Peyer's patch (tissue), 4 donors: ENCODE measurements at places on chromosomes 13 and 19.

- no peak for DNase-seq
Observed at GRCh38 chr19:27890696-27891095, 1322.3 kb downstream of the UQCRFS1 start.

DNA sequence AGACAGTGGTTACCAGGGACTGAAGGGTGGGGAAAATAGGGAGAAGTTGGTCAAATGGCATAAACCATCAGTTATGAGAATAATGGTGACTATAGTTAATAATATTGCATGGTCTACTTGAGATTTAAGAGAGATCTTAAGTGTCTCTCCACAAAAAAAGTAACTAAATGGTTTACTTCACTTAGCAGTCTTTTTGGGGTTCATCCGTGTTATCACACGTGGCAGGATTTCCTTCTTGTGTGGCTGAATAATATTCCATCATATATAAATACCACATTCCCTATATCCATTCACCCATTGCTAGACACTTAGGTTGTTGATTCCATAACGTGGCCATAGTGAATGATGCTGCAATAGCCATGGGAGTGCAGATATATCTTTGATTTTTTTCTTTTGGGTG, 967.0 kb downstream of the UQCRFS1 start:
- no peak for DNase-seq

DNA sequence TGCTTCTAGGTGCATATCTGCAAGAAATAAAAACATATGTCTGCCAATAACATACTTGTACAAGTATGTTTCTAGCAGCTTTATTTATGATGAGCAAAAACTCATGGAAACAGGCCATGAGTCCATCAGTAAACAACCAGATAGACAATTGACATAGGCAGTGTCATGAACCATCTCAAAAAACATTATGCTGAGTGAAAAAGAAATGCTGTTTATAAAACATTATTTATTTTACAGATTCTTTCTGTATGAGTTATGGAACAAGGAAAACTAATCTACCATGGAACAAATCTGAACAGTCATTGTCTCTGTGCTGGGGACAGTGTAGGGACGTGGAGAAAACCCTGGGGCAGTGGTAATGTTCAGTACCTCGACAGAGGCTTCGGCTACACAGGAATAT, 283.9 kb downstream of the UQCRFS1 start:
- DNase-seq, result no peak

GRCh38 chr19:18961767-18962620, 21.0 kb upstream of the HOMER3 start:
- no peak for DNase-seq

GRCh38 chr13:108070925-108071324, 144.4 kb downstream of the LIG4 start:
- no peak for DNase-seq

GRCh38 chr19:24054044-24054935, 32.7 kb upstream of the ZNF254 start:
- no peak for DNase-seq

- DNase-seq, result no peak
Observed at GRCh38 chr19:339262-339887, 5.2 kb downstream of the MIER2 start.

DNA sequence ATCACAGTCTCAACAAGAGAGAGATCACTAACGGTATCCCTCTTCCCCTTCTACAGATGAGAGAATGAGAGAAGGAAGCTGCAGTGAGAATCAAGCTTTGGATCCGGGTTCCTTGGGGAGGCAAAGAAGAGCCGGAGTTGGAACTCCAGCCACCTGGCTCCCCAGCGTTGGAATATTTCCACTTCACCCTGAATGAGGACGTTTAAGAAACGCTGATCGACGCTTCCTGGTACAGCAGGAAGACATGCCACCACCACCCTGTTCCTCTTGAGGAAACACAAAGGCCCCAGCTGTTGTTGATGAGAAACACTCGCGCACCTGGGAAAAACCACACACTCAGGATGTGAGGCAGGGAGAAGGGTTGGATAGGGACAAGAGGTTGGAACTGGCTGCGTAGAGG, 11.3 kb upstream of the CACNG8 start:
- no peak for DNase-seq

- DNase-seq, result no peak
Observed at GRCh38 chr19:6421075-6422014, 3.3 kb downstream of the KHSRP start.

DNA sequence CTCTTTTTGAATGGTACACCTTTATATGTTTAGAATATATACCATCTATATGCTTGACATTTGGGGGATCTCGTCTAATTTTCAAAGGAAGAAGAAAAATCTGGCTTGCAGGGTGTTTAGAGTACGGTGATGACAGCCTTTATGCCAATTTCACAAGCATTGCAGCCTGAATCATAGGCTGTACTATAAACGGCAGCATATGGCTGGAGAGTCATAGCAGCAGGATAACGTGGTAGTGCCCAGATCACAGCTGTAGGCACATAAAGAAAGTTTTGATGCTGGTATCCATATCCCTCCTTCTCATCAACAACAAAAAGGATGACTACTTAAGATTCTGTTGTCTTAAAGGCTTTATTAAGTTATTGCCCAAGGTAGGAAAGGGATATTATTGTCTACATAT, 253.0 kb downstream of the PCDH9 start:
- no peak for DNase-seq

DNA sequence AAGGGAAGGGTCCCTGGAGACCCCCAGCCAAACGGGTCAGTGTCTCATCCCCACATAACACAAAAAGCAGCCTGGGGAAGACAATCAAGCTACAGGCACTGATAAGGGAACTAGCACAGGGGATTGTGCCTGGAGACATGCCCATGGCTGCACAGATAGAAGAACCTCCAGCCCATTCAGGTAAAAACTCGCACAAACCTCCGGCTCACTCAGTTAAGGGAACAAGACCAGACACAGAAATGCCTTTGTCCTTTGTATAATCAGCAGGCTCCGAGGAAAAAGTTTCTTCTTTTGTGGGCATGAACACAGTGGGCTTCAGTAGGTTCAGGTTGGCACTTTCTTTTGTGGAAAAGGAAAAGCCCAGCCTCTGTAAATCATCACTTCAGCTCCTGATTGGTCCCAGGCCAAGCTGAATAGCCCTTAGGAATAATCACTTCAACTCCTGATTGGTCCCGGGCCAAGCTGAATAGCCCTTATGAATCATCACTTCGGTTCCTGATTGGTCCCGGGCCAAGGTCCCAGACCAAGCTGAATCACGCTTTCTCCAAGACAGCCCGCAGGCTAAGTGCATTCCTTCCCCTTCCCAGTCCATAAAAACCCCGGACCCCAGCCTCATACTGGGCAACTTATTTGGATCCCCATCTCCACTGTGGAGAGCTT, 5.0 kb upstream of the ZNF230 start:
- DNase-seq, result no peak

DNA sequence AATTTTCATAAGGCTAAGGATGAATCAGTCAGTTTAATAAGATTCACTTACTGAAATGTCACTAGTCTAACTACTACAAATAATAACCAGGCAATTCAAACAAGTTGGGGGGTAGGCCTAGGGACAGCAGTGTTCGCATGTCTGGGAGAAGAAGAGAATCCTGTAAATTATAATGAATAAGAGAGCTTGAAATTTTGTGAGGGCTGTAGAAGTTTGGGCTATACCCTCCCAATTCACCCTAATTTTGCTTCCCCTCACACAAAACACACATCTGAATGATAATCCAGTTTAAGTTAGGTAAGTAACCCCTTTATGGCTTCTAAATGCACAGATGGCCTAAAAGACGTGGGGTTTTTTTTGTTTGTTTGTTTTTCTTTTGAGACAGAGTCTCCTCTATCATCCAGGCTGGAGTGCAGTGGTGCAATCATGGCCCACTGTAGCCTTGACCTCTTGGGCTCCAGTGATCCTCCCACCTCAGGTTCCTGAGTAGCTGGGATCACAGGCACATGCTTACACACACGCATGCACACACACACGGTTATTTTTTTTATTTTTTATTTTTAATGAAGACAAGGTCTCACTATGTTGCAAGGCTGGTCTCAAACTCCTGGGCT, 69.9 kb downstream of the TBC1D4 start:
- DNase-seq, result no peak

DNA sequence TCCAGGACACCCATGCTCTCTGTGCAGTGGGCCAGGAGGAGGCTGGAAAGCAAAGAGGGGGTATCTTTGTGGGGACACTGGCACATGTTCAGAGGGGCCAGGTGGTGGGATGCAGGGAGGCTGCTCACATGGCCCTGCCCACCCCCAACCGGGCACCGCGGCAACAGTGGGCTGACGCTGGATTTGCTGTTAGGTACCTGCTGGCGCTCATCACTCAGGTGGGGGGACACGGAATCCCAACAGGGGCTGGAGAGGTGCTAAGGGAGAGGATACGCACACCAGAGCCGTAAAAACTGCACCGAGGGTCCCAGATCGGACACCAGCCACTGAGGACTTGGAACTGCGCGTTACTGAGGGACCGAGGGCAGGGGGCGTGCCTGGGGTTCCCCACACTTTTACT, 19.2 kb downstream of the AKAP8L start:
- DNase-seq, result no peak

DNA sequence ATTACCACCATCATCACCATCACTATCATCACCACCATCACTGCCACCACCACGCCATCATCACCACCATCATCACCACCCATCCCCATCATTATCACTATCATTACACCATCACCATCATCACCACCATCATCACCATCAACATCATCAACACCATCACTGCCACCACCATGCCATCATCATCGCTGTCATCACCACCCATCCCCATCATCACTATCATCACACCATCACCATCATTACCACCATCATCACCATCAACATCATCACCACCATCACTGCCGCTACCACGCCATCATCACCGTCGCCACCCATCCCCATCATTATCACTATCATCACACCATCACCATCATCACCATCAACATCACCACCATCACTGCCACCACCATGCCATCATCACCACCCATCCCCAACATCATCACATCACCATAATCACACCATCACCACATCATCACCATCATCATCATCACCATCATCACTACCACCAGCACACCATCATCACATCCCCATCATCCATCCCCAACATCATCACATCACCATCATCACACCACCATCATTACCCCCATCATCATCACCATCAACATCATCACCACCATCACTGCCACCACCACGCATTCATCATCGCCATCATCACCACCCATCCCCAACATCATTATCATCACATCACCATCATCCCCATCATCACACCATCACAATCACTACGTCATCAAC, 61.7 kb downstream of the TUBGCP3 start:
- no peak for DNase-seq

GRCh38 chr19:55261671-55262126, 2.9 kb upstream of the PPP6R1 start:
- DNase-seq, result no peak

- DNase-seq, result no peak
Observed at GRCh38 chr13:41107584-41108014, 25.0 kb downstream of the KBTBD6 start.

DNA sequence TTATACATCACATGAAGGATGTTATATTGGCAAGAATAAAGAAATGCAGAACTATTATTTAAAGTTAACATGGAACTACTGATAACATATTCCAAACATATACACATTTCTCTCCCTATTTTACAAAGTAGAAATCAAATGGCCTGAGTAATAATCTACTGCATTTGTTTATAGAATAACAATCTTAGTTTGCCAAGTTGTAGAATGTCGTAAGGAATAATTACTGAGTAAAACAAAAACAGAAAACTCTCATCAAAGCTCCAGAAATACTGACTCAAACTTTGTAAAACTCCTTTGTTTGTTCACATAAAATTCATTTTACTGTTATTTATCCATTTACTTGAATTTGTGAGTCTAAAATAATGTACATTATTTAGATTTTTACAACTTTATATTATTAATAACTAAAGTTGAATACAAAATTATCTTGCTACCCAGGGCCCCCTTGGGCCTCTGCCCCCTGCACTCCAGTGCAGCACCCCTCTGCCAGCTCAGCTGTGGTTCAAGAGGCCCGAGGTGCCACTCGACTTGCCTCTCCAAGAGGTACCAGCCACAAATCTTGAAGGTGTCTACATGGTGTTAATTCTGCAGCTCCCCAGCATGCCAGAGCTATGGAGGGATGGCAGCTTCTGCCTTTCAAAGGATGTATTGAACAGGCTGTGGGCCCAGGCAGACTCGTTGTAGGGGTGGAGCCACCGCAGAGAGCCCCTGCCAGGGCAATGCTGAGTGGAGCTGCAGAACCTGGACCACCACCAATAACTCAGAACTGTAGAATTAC, 2819.7 kb downstream of the PCDH9 start:
- DNase-seq, result no peak

GRCh38 chr13:99969919-99970650, 1.5 kb downstream of the ZIC5 start:
- DNase-seq, result peak; percentile 48

- no peak for DNase-seq
Observed at GRCh38 chr19:50003810-50004419, 21.3 kb downstream of the VRK3 start.

- DNase-seq, result no peak
Observed at GRCh38 chr13:29117663-29118062, 297.5 kb downstream of the MTUS2 start.

DNA sequence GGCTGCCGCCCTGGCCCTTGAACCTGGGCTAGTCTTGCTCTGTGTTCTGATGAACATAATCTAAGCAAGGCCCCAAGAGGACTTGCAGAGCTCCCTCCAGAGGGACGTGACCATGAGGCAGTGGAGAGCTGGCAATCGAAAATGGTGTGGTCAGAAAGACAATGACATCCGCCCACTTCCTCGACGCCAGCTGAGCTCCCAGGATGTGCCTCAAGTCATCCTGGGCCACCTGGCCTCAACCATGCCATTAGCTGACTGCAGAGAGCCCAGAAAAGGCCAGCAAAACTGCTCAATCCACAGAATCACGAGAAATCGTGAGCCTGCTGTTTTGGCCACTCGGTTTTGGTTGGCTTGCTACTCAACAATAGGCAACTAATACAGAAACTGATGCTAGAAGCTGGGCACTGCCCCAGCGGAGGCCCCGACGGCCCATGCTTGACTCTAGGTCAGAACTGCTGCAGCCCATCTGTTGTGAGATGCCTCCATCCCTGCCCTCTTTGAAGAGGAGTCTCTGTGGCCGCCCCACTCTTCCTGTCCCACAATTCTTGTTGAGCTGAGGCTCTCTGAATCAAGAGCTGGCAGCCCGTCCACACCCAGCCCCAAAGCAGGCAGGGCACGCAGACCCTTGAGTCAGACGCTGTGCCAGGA, 53.3 kb downstream of the STK24 start:
- DNase-seq, result no peak

GRCh38 chr13:67147342-67148133, 82.6 kb downstream of the PCDH9 start:
- no peak for DNase-seq

GRCh38 chr13:24308068-24308445, 1.3 kb upstream of the C1QTNF9 start:
- DNase-seq, result no peak

GRCh38 chr13:93307136-93307535, 80.5 kb downstream of the GPC6 start:
- no peak for DNase-seq

DNA sequence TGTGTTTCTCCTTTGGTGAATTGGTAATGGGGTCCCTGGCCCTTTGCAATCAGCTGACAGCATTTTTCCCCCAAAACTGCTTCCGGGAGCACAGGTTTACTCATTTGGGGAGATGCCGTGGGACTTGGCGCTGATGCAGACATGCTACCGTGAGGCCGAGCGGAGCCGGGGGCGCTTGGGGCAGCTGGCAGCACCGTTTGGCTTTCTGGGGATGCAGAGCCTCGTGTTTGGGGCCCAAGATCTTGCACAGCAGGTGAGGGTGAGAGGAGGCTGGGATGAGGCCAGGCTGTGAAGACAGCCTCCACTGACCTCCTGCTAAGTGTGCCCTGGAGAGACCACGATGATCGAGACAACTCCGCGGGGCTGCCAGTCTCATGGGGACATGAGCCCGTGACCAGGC, 13.4 kb upstream of the COLGALT1 start:
- no peak for DNase-seq

- no peak for DNase-seq
Observed at GRCh38 chr13:92963029-92963428, 263.6 kb upstream of the GPC6 start.
